ENCODE measurements at places on chromosomes 16 and 17. TPM values are rescaled to one million over a fixed set of nuclear protein-coding genes. Genes with fewer than 3 reads are reported as not detected.

GRCh38 chr17:6286233-6286632 is 148.7 kb downstream of the AIPL1 start:
- H3K27me3 ChIP-seq, result no peaks in the 10 kb centered on the region
- no peaks in the 10 kb centered on the region for H3K36me3 ChIP-seq
- no peak for DNase-seq
- H3K4me3 ChIP-seq, result no peak overlapping the region
- H3K4me1 ChIP-seq, result no peaks in the 10 kb centered on the region
- H3K27ac ChIP-seq, result no peak overlapping the region

The KDM6B gene
- total RNA-seq, result 89.7 TPM

GRCh38 chr17:71933306-71933705 is 187.5 kb upstream of the SOX9 start:
- no peaks in the 10 kb centered on the region for H3K27me3 ChIP-seq
- no peak overlapping the region for H3K27ac ChIP-seq
- no peak for DNase-seq
- no peaks in the 10 kb centered on the region for H3K4me1 ChIP-seq

The ZFP90 gene
- total RNA-seq, result 24.3 TPM

- H3K36me3 ChIP-seq, result peaks cover 38% of the 10 kb centered on the region
- no peaks in the 10 kb centered on the region for H3K27me3 ChIP-seq
- H3K4me3 ChIP-seq, result no peak overlapping the region
- H3K27ac ChIP-seq, result no peak overlapping the region
Observed at GRCh38 chr16:24972608-24973220, 42.5 kb downstream of the ARHGAP17 start.

DNA sequence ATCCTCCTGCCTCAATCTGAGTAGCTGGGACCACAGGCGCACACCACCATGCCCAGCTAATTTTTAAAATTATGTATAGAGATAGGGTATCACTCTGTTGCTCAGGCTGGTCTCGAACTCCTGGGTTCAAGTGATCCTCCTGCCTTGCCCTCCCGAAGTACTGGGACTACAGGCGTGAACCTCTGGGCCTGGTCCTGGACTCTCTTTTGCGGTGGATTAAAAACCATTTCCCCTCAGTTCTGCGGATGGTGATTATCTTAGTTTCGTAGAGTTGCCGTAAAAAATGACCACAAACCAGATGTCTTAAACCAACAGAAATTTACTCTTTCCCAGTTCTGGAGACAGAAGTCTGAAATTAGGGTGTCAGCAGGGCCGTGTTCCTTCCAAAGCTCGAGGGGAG is 28.8 kb downstream of the MGAT5B start:
- H3K27ac ChIP-seq, result no peak overlapping the region
- no peak for DNase-seq
- no peak overlapping the region for H3K4me3 ChIP-seq
- no peaks in the 10 kb centered on the region for H3K36me3 ChIP-seq
- H3K27me3 ChIP-seq, result no peaks in the 10 kb centered on the region
- H3K4me1 ChIP-seq, result no peaks in the 10 kb centered on the region

DNA sequence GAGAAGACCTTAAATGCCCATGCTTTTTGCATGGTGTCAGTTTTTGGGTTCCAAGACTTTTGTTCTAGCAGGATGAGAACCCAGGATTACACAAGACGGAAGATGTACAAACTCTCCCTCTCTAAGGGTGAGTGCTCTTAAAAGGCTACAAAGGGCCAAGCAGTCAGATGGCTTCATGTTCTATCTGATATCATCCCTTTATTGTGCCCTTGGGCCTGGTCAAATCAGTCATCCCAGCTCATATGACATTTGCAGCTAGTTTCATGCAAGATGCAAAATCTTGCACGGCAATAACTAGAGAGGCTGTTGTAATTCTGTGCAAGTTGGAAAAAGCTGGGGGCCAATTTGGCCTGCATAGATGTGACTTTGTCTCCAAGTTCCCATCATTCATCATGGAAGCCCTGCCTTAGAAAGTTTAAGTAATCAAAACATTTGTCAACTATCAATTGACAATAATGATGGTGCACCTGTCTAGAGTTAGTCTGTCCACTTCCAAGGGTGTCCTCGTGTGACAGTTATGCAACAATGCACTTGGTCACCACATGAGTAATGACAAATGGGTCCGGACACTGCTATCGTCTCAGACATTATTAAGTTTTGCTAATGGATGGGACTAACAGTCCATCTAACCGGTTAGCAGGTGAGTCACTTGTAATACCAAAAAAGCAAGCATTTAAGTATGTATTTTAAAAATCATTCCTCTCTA is 58.6 kb upstream of the ZFHX3 start:
- H3K27ac ChIP-seq, result no peak overlapping the region
- H3K4me3 ChIP-seq, result no peak overlapping the region
- no peaks in the 10 kb centered on the region for H3K36me3 ChIP-seq
- H3K4me1 ChIP-seq, result no peaks in the 10 kb centered on the region
- H3K27me3 ChIP-seq, result no peaks in the 10 kb centered on the region

DNA sequence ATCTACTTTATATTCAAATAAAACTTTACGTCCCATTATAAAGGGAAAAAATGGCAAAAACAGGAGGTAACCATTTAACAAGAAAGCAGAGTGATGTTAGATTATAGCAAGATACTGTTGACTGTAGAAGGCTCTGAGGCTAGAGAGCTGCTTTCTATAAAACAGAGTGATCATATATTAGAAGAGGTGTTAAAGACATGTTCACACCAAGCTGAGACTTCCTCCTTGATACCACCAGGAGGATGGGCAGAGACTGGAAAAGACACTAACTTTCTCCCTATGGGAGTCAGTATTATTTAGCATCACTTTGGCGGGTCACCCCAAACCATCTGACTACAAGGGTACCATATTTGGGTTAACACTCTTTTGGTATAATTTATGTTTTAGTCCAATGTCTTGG is 687 bp upstream of the CIITA start:
- H3K4me3 ChIP-seq, result no peak overlapping the region
- no peak for DNase-seq
- peaks cover 38% of the 10 kb centered on the region for H3K4me1 ChIP-seq
- H3K36me3 ChIP-seq, result no peaks in the 10 kb centered on the region

DNA sequence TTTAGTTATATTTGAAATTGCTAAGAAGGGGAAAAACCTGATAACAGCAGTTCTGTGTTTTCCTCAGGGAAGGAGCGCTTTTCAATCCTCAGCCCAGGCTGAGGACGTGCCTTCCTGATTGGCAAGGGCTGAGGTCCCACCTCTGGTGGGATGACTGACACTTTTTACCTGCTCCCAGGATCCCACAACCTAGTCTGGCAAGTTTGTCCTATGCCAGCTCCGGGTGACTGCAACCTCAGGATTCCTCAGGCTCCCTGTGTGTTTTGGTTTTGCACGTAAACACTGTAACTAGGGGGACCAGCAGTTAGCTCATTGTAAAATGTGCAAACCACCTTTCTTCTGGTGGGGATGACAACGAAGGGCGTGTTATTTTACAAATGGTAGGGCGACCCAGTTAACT is 7.5 kb downstream of the MARCHF10 start:
- H3K27me3 ChIP-seq, result peaks cover 6% of the 10 kb centered on the region
- H3K4me3 ChIP-seq, result no peak overlapping the region
- no peak for DNase-seq

GRCh38 chr16:74224828-74225612 is 71.6 kb upstream of the PSMD7 start:
- H3K36me3 ChIP-seq, result no peaks in the 10 kb centered on the region
- no peak overlapping the region for H3K4me3 ChIP-seq
- DNase-seq, result no peak
- no peak overlapping the region for H3K27ac ChIP-seq
- H3K27me3 ChIP-seq, result no peaks in the 10 kb centered on the region

- H3K36me3 ChIP-seq, result peaks cover 45% of the 10 kb centered on the region
- H3K27ac ChIP-seq, result no peak overlapping the region
- no peaks in the 10 kb centered on the region for H3K27me3 ChIP-seq
Observed at GRCh38 chr16:1691276-1691675, 13.2 kb downstream of the JPT2 start.

DNA sequence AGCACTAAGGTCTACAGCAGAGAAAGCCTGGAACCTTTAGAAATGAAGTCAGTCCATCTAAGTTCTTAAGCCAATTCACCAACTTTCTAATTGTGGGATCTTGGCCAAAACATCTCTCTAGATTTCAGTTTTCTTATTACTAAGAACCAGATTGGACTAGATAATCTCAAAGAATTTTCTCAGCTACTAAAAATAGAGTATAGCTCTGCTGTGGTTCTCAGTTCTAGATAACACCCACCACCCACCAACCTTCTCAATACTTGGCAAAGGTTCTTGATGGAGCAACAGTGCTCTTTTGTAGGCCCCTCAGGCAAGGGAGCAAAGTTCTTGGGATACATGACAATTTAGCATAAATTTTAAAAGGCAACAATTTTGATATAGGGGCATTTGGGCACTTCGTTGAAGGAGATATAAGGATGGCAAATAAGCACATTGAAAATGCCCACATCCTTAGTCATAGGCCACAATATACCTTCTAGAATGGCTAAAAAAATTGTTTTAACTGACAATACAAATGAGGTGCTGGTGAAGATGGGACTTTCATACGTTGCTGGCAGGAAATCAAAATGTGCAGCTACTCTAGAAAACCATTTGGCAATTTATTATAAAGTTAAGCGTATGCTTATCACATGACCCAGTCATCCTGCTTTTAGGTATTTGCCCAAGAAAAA is 74.4 kb upstream of the TMEM132E start:
- no peak for DNase-seq
- H3K4me3 ChIP-seq, result no peak overlapping the region
- H3K4me1 ChIP-seq, result no peaks in the 10 kb centered on the region

The KRTAP3-1 gene
- not detected for total RNA-seq

- no peaks in the 10 kb centered on the region for H3K27me3 ChIP-seq
- H3K36me3 ChIP-seq, result no peaks in the 10 kb centered on the region
- peaks cover 9% of the 10 kb centered on the region for H3K4me1 ChIP-seq
- DNase-seq, result peak; percentile 67
- H3K27ac ChIP-seq, result no peak overlapping the region
Observed at GRCh38 chr17:76816590-76817135, 51.5 kb upstream of the MGAT5B start.

DNA sequence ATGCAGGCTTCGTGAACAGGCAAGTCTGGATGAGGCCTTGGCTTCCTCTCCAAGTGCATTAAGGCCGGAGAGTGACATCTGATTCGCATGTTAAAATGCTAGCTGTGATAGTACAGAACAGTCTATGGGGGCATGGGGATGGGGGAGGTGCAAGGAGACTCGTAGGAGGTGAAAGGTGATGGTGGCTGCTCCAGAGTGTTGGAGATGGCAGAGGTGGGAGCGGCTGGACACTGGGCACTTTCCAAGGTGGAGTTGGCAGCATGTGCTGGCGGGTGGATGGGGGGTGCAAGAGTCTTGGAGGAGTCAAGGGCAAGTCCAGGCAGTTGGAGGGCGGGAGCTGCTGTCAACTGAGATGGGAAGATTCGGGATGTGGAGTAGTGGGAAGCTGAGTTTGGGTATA is 350.9 kb upstream of the TNRC6C start:
- no peaks in the 10 kb centered on the region for H3K36me3 ChIP-seq
- H3K27ac ChIP-seq, result no peak overlapping the region
- H3K4me3 ChIP-seq, result no peak overlapping the region
- DNase-seq, result no peak
- peaks cover 22% of the 10 kb centered on the region for H3K4me1 ChIP-seq
- H3K27me3 ChIP-seq, result no peaks in the 10 kb centered on the region

GRCh38 chr16:89192956-89193575 is 7.3 kb downstream of the SLC22A31 start:
- no peaks in the 10 kb centered on the region for H3K36me3 ChIP-seq
- H3K27ac ChIP-seq, result no peak overlapping the region
- no peaks in the 10 kb centered on the region for H3K4me1 ChIP-seq
- H3K4me3 ChIP-seq, result no peak overlapping the region
- H3K27me3 ChIP-seq, result no peaks in the 10 kb centered on the region
- DNase-seq, result no peak

- no peaks in the 10 kb centered on the region for H3K27me3 ChIP-seq
- H3K27ac ChIP-seq, result no peak overlapping the region
- no peaks in the 10 kb centered on the region for H3K4me1 ChIP-seq
- H3K36me3 ChIP-seq, result no peaks in the 10 kb centered on the region
Observed at GRCh38 chr17:71494062-71494855, 626.6 kb upstream of the SOX9 start.

The SCIMP gene
- total RNA-seq, result 0.22 TPM

The EFCAB13 gene
- 4.0 TPM for total RNA-seq

The WDR45B gene
- 49.1 TPM for total RNA-seq

DNA sequence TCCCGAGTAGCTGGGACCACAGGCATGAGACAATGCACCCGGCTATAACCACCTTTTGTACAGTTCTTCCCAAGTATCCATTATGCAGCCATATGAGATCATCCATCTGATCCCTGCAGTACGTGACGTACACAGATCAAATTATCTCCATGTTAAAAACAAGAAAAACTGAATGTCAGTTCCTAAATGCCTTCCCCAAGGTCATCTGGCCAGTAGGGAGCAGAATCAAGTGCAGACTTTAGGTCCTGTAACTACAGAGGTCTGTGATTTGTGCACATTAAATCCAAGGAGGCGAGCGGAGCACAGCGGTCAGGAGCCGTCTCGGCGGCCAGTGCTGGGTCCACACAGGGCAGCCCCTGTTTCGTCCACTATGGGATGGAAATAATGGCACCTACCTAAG is 23.7 kb downstream of the ZCCHC14 start:
- H3K36me3 ChIP-seq, result no peaks in the 10 kb centered on the region
- no peak overlapping the region for H3K27ac ChIP-seq
- H3K27me3 ChIP-seq, result no peaks in the 10 kb centered on the region
- no peak overlapping the region for H3K4me3 ChIP-seq
- H3K4me1 ChIP-seq, result peaks cover 26% of the 10 kb centered on the region
- DNase-seq, result no peak

DNA sequence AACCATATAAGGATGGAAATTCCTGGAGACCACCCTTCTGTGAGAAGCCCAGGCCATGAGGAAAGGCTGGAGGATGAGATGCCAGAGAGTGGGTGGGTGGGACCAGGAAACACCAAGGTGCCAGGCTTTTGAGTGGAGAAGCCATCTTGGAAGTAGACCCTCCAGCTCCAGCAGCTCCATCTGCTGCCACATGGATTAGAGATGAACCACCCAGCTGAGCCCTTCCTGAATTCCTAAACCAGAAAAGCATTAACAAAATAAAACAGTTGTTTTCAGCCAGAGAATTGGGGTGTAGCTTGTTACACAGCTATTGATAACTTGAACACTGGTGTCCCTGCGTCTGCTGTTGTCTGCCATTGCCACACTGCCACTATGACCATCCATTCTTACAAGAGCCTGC is 6.3 kb upstream of the TMEM114 start:
- H3K27ac ChIP-seq, result no peak overlapping the region
- H3K36me3 ChIP-seq, result no peaks in the 10 kb centered on the region
- DNase-seq, result no peak

- H3K4me3 ChIP-seq, result no peak overlapping the region
- no peak for DNase-seq
- H3K4me1 ChIP-seq, result peaks cover 39% of the 10 kb centered on the region
- H3K27me3 ChIP-seq, result no peaks in the 10 kb centered on the region
- H3K36me3 ChIP-seq, result peaks cover 4% of the 10 kb centered on the region
- peak overlapping the region; percentile 83 for H3K27ac ChIP-seq
Observed at GRCh38 chr16:11781773-11782172, 15.3 kb downstream of the ZC3H7A start.

GRCh38 chr16:66093191-66093590 is 273.3 kb upstream of the CDH5 start:
- DNase-seq, result no peak
- no peaks in the 10 kb centered on the region for H3K36me3 ChIP-seq
- no peaks in the 10 kb centered on the region for H3K27me3 ChIP-seq
